Large intestine (tissue), 12 donors: ENCODE measurements at places on chromosomes 13 and 19.

DNA sequence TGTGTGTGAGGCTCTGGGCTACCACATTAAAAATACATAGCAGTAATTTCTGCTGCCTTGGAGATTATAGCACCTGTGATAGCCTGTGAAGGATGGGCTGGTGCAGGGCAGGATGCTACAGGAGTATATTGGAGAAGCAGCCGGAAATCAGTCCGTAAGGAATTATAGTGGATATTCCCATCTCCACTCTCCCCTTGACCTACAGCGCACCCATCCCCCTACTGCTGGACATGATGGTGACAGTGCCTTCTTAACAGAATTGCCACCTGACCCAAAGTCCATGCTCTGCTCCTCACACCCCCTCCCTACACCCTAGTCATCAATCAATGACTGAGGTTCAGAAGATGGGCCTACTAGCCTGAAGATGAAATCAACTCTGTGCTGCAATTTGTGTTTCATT lies 376.0 kb downstream of the GPC5 start:
- no peak for DNase-seq

DNA sequence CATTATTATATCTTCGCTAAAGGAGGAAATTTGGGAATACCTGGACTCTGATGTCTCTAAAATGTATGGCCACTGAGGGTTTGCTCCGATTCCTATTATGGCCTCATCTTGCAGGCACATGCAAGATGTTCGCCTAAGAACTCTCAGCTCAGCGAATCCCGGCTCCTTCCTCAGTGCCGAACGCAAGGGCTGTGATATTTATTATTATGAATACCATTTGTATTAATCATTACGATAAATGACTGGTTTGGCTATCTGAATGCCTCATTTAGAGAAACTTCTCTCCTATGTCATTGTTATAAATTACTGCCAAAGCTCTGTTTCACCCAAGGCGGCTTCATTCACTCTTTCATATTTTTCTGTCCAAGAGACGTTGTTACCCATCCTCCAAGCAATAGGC lies 369.7 kb upstream of the TSHZ3 start:
- no peak for DNase-seq

GRCh38 chr19:15675560-15675959 lies 2.7 kb downstream of the CYP4F12 start:
- DNase-seq = no peak

DNA sequence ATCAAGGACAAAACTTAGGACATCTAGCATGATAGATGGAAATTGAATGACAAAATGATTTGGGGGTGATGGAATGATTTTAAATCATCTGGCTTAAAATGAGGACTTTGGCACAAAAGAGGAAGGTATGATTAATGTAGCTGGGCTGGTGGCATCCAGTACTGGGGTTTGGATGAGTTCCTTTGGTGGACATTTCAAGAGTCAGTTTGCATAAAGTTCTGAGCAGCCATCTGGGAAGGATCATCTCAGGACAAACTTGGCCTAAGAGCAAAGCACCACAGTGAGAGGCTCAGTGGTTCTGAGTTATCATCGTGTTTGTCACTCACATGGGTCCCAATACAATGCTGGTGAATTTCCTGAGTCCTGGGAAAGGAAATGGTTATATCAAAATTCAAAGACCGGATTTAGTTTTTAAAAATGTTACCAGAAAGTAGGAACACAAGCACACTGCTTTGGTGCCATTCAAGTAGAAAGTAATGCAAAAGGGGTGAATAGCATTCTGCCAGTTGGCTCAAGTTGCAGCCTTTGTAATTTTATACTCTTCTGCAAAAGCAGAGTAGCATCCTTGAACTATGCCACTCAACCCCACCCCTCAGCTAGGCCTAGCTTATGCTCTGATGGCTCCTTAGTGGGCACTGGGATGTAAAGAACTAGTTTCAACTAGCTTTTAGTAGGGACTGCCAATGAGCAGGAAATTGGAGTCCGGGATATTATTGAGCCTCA lies 219.0 kb downstream of the COG6 start:
- DNase-seq = no peak

- DNase-seq = no peak
Observed at GRCh38 chr13:31878955-31879354, 139.6 kb downstream of the RXFP2 start.

DNA sequence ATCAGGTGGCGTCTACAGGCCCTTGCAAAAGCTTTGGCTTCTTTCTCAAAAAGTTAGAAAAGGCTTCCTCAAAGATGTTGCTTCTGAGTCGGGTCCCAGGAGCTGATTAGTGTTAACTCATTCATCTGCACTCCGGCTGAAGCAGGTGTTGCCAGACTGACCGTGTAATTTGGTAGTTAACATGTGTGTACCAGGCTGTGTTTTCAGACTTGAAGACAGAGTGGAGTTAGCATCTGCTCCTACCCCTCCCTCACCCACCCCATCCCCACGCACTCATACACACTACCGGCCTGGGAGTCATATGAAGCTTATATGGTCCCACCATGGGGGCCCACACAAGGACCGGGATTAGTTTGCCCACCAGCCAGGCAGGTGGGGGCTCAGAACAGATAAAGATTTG lies 111.5 kb downstream of the DNAJC15 start:
- DNase-seq = no peak

GRCh38 chr13:106529415-106530170 lies 5.9 kb downstream of the EFNB2 start:
- peak; percentile 47 for DNase-seq

DNA sequence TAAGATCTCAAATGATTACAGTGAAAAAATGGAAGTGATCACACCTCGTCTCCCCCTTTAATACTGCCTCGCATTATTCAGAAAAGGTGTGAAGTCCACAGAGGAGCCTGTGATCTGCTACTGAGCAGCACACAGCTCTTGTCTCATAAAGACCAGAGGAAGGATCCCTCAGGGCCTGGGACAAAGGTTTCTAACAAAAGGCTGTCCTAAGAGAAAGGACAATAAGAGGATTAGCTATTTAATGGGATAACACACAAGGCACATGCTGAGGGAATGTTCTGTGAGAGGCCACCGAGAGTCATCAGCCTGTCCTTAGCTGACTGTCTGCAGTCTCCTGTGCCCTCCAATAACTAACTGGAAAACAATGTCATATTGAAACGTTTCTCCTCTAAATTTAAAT lies 26.7 kb downstream of the EBPL start:
- DNase-seq = no peak

GRCh38 chr19:19115954-19116353 lies 22.3 kb downstream of the TMEM161A start:
- DNase-seq = no peak

DNA sequence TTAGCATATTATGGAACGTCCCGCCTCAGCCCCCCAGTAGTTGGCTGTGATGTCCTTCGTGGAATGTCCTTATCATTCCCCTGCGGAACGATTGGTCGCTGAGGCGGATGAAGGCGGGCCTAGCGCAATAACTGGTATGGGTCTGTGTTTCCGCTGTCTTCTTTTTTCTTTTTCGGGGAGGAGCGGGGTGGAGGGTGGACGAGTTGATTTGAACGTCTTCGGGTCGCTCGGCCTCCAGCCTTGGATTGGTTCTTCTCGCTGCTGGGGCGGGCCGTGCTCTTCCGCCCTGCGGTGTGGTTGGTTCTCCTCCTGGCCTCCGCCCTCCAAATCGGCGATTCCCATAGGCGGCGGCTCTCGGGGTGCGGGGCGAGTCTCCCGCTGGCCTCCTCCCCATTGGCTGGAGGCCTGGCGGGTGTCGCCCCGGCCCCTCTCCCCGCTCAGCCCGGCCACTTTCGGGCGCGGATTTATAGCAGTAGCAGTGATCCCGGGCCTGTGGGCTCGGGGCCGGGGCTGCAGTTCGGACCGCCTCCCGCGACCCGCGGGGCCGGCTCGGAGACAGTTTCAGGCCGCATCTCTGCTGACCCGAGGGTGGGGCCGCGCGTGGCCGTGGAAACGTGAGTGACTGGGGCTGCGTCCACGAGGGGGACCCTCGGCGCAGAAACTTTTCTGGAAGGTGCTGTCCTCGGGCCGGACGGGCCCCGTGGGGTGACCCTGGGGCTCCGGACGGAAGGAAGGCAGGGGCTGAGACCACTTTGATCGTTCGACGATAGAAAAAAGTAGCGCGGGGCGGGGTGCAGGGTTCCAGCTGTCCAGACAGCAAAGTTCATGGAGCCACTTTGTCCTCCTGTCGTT lies 2.1 kb downstream of the ING1 start:
- DNase-seq = peak; percentile 99

- no peak for DNase-seq
Observed at GRCh38 chr13:51612867-51613266, 28.6 kb downstream of the WDFY2 start.

DNA sequence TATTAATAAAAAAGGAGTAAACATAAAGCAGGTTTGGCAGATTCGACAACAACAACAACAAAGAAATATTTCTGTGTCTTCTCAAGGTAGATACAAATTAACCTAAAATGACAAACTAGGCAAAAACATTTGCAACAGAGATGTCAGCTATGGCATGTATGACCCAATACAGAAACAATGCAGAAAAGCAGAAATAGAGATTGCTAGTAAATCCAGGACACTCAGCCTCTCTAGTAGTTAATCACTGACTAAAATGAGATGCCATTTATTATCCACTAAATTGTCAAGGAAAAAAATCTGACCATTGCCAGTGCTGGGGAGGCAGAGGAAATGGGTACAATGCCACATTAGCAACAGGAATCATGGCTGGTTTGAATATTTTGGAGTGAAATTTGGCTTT lies 250.5 kb downstream of the TEX29 start:
- DNase-seq = no peak

DNA sequence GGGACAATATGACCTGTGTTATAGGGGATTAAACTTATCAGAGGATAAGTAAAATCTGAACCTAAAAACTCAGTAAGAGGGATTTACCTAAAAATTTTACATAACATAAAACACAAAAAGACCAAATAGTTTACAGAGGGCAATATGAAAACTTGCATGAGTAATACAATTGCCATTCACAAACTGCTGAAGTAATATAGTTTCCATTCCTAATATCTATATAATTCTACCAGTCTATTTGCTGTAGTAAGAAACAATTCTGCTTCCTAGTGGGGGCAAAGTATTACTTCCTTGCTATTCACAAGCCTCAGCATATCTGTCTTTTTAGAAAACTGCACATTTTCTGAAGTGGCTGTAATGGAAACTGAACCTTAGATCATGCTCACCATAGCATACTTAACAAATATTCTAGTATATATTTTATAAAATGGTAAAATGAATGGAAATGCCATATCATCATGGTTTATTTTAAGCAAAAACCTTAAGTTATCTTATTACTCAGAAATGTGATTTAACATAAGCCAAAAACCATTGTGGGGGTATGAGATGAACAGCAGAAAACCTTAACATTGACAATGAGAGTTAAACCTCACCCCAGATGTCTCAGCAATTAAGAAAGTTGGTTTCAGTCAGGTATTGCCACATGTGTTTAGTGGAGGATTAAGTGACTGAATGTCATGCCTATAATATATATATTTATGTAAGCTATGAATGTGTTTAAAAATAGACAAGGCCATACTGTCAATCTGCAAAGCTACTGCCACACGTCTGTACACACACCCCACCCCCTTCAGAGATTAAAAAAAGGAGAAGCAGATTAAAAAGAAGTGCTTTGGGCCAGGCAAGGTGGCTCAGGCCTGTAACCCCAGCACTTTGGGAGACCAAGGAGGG lies 136.8 kb downstream of the MIPEP start:
- DNase-seq = no peak

DNA sequence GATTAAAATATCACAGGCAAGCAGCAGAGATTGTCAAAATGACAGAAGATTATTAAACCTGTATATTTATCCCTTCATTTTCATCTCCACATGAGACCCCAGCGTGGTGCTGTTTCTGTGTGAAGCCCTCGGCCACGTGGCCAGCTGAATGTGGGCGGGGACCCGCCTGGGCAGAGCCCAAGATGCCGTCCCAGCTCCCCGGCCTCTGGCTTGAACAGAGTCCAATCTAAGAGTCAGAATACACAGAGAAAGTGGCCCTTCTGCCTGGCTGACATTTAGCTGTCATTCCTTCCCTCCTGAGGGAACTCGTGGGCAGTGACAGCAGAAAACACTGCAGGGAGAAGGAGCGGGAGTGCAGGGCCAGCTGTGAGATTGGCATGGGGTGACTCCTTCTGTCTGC lies 34.9 kb upstream of the UQCRFS1 start:
- DNase-seq = peak; percentile 18

DNA sequence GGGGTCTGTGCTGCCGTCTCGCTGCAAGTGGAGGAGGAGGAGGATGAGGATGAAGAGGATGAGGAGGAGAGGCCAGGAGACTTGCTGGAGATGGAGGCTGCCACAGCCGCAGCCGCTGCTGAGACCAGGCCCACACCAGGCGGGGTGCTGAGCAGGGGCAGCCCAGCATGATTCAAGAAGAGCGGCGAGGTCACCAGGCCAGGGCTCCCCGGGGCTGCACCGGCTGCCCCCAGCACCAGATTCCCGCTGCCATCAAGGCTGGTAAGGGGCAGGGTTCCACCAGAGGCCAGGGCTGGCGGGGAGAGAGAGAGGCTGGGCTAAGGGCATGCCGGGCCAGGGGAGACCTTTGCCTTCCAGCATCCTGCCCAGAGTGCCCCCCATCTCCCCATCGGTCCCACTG lies 15.3 kb downstream of the ZNF574 start:
- no peak for DNase-seq

- no peak for DNase-seq
Observed at GRCh38 chr13:46170687-46171086, 11.3 kb downstream of the LCP1 start.

DNA sequence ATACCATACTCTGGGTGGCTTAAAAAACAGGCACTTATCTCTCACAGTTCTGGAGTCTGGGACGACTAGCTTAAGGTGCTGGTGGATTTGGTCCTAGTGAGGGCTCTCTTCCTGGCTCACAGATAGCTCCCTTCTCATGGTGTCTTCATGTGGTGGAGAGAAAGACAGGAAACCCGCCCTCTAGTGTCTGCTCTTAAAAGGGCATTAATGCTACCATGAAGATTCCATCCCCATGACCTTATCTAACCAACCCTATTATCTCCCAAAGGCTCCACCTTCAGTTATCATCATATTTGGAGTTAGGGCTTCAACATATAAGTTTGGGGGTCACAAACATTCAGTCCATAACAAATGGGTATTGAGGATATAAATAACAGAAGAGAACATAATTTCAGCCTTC lies 139.4 kb downstream of the HS6ST3 start:
- DNase-seq = peak; percentile 7

DNA sequence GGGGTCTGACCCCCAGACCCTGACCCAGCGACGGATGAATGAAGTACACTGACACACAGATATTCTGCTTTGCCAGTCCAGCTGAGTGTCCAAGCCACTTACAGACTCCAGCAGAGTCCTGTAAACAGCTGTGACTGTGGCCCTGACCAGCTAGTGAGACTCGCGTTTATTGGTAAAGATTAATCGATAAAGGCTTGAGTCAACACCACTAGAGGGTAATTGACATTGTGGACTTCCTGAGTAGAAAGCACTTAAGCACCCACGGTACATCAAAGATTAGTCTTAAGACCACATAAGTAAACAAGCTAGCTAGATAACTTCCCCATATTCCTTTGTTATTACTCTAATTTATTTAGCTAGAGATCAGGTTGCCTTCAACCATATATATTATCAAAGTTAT lies 146.0 kb downstream of the OXGR1 start:
- DNase-seq = peak; percentile 65
